ENCODE measurements at places on chromosomes 16 and 17.

DNA sequence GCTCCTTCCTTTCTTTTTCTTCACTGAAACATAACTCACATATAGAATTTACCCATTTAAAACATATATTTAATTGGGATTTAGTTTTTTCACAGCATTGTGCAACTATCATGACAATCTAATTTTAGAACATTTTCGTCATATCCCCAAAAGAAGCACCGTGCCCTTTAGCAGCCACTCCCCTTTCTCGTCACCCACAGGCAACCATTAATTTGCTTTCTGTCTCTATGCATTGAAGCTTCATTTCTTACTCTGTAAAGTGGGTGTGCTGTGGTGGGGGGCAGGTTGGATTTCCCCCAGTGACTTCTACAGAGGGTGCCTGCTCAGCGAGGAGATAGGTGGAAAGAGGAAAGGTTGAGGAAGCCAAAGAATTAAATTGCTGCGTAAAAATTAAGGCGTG is 35.8 kb downstream of the MRC2 start:
- peak; percentile 29 for DNase-seq

DNA sequence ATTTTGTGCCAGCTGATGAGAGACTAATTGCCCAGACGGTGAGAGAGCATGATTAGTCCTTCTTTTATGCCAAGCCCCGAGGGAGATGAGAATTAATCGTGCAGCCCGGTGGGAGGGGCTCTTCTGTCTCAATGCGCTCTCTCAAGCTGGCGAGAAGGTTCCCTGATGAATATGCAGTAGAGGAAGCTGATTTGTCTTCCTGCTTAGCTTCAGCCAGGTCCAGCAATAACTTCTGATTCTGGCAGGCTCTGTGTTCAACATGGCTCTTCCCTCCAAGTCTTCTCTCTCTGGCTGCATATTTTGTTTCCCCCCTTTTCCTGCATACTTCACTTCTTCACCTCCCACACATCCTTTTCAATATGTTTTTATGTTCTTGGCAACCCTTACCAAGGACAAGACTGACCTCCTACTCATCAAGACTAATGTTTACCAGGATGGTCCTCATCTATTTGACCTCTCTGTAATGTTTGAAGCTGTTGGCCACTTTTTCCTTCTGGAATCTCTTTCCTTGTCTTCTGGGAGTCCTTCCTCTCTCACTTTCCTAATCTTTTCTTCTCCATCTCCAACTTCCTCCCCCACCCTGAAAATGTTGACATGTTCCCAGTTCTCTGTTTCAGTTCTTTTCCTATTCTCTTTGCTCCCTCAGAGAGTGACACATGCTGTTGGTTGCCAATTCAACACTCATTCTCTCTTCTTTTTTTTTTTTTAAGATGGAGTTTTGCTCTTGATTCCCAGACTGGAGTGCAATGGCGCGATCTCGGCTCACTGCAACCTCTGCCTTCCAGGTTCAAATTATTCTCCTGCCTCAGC is 33.1 kb downstream of the ARL4D start:
- DNase-seq = peak; percentile 55

GRCh38 chr17:55722742-55723487 is at the start of gene TMEM100:
Gene TMEM100 (minus strand): TSS chr17:55722864. CDS start chr17:55721070, 1,794 bp downstream.
- no peak for DNase-seq

GRCh38 chr17:42782166-42783061 is 2.0 kb downstream of the WNK4 start:
- DNase-seq = no peak

DNA sequence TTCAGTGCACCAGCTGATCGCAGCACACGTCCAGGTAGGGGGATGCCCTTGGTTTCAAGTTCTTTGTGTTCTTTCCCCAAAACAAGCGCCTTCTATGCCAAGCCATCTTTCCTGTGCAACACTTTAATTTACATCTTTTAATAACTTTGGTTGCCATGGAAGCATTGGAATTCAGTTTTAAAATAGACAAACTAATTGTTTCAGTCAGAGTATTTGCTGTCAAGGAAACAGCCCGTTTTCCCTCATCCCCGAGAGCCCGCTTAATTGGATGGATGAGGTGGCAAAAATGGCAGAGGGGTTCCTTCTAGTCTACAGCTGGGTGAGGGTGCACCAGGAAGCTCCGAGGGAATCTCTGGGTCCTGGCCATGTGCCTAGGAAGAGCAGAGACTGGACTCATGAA is 793.7 kb upstream of the EEF2KMT start:
- no peak for DNase-seq

DNA sequence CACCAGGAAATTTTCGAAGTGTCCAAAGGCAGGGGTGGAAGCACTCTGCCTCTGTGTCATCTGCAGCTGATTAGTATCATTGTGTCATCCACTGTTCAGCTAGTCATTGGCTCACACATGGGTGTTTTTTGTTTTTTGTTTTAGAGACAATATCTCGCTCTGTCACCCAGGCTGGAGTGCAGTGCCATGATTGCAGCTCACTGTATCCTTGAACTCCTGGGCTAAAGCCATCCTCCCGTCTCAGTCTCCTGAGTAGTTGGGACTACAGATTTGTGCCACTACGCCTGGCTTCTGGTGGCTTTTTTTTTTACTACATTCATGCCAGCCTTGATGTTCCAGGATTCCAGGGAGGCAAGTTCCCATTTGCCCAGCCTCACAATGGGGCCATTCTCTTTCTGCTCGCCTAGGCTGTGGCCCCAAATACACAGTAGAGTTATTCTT is 32.5 kb upstream of the MYO18A start:
- peak; percentile 92 for DNase-seq

DNA sequence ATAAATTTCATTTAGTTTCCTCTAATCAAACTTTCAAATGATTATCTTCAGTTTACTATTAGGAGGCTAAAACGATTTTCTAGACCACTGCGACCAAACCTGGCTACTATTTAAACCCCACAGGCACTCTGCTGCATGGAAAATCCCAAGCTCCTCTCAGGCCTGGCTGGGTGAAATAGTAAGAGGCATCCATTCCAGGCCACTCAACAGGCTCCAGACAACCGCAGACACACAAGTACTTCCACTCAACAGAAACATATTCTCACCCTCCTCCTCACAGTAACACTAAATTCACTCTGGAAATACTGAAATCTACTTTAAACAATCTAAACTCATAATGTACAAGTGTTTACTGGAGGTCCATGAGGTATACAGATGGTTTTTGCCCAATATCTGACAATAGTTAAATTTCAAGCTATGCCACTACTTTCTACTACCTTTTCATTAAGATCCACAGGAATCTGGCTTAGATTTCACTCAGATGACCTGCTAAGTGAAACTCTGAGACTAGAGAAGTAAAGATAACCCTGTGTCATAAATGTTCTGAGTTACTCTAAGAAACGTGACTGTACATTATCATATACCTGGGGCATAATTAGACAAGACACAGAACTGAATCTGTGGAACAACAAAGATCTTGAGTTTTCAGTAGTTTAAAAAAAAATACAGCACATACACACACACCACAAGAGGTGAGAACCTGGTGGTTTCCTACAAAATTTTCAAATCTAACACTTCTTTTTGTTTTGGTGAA is 10.4 kb downstream of the VPS53 start:
- DNase-seq = no peak

GRCh38 chr16:1060416-1061340 is 11.9 kb upstream of the SSTR5 start:
- DNase-seq = no peak

Data from inflammatory macrophage treated with lipopolysaccharide for 4 hours (primary cell).